ENCODE measurements at places on chromosomes 13 and 19. TPM values are rescaled to one million over a fixed set of nuclear protein-coding genes. Genes with fewer than 3 reads are reported as not detected.

DNA sequence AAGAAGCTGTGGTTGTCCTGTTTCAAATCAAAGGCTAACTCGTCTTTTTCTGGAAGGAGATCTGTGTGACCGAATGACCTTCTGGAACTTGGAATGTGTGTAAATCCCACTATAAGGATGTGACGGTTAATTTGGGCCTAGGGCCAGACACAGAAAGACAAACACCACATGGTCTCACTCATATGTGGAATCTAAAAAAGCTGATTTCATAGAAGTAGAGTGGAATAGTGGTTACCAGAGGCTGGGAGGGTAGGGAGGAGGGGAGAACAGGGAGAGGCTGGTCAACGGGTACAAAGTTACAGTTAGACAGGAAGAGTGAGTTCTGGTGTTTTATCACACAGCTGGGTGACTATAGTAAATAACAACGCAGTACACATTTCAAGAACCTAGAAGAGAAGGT is 39.3 kb upstream of the RGCC start:
- no peak for DNase-seq

- no peak for DNase-seq
Observed at GRCh38 chr19:39874404-39874803, 28.2 kb upstream of the FBL start.

DNA sequence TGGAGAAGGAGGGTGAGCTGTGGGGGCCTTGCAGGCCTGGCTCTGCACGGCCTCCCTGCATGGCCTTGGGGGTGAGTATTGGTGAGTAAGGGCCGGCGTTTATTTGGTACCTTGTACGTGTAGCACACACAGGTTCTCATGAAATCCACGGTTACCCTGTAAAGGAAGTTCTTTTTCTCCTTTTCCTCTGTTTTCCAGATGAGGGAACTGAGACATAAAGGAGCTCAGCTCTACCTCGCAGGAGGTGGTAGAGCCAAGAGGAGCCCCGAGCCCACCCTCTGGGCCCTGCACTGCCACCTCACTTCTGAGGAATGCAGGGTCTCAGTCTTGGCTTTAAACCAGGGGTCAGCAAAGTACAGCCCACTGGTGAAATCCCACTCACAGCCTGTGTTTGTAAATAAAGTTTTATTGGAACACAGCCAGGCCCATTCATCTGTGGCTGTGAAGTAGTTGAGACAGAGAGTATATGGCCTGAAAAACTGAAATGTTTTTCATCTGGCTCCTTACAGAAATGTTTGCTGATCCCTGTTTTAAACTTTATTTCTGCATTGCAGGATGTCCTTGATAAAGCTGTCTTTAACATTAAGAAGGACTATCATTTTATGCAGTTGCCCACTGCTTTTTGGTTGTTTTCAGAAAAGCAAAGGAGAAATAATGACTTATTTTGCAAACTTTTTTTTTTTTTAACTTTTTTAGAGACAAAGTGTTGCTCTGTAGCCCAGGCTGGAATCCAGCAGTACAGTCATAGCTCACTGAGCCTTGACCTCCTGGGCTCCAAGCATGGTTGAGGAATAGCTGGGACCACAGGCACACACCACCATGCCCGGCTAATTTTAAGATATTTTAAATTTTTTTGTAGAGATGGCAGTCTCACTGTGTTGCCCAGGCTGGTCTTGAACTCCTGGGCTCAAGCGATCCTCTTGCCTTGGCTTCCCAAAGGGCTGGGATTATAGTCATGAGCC is 6.4 kb downstream of the EPN1 start:
- no peak for DNase-seq

DNA sequence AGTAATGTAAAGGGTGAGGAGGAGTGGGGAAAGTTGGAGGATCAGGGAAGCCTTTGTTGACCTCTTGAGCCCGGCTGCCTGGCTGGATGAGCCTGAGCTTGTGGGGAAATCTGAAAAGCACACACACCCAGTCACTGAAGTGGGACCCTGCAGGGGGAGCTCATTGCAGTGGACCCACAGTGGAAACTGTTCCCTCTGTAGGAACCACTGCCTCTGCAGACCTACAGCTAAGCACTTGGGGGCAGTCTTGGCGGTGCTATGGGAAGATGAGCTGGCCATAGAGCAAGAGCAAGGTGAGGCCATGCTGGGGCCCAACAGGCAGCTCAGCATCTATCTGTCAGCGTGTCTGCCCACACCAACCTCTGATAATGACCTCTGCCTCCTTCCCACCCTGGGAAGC is 294.8 kb downstream of the TSHZ3 start:
- no peak for DNase-seq

The DACH1 gene
- 10.5 TPM for total RNA-seq
